ENCODE measurements at places on chromosomes 1 and 21.
A peak's percentile ranks its signal among the peaks of the same experiment; 100 is the strongest.

GRCh38 chr1:45177452-45177851 lies 29.0 kb downstream of the ZSWIM5 start:
- DNase-seq: no peak

DNA sequence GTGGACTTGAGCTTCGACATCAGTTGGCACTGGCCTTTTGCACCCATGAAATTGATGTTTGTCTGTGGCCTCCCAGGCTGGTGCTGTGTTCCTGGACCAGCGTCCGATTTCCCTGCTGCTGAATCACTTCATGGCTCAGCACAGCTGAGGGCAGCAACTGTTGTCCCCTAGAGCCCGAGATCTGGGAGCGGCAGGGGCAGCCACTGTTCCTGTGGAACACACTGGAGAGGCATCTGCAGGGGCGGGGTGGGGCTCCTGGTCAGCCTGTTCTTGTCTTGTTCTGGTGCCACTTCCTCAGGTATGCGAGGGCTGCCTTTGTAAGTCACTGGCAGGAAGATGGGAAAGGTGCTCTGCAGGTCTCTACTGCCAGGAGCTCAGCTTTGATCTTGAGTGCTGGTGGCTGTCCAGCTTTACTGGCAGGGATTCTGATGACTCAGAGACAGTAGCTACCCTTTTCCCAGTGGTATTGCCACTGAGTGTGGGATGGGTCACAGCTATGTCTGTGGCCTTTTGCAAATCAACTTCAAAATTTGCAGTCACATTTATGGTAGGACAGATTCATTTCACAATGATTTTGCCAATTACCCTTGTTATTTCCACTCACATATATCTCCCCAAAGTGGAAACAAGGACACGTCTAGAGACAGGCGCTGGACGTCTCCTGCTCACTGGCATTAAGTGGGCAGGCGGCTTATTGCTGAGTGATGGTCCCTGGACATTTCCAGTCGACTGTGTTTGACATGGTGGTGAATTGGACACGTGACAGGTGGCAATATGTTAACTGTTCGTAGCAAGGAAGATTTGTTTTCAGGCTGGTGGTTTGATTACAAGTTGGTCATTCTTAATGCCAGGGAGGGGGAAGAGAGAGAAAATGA lies 15.3 kb downstream of the AGPAT3 start:
- DNase-seq: no peak

DNA sequence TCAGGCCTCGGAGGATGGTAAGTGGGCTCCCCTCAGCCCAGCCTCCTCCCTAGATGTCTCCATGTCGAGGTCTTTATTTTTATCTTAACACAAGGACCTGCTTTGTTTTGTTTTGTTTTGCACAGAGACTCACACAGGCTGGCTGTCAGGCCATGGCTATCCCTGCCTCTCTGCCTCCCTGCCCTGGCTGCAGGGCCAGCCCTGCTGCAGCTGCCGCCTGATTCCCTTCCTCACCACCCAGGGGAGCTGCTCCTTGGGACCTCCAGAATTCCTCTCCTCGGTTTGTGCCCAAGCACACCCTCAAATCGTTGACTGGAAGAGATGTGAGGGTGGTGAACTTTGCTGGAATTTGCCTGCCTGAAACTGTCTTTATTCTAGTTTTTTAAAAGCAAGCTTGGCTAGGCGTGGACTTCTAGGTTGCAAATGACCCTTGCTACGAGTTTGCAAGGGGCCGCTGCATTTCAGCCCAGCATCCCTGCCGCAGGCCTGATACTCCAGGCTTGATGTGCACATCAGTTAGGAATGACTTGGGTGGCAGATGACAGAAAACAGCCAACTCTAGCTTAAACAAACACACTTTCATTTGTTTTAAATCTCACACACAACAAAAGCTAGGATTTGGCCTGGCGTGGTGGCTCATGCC lies 37.1 kb downstream of the WNT9A start:
- DNase-seq: no peak

DNA sequence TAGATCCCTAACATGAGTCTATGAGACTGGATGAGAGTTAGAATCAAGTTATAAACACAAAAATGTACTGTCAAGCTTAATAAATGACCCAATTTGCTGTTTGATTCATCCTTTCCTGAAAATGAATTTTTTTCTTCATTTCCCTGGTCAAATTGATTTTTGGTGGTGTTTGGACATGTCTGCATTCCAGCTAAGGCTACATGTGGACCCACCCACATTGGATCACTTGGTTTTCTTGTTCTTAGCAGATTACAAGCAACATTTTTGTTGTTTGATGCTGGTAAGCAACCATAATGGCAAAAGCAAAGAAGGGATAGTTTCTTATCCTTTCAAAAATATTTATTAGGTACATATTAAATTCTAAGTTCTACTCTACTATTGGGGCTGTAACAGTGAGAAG lies 181.1 kb downstream of the NEK7 start:
- no peak for DNase-seq

GRCh38 chr1:34356853-34357252 lies 180.1 kb downstream of the C1orf94 start:
- no peak for DNase-seq

GRCh38 chr1:5466487-5466886 lies 525.7 kb downstream of the NPHP4 start:
- no peak for DNase-seq

- DNase-seq: no peak
These were observed 360.1 kb upstream of the BEND5 start for GRCh38 chr1:49136738-49137251.

DNA sequence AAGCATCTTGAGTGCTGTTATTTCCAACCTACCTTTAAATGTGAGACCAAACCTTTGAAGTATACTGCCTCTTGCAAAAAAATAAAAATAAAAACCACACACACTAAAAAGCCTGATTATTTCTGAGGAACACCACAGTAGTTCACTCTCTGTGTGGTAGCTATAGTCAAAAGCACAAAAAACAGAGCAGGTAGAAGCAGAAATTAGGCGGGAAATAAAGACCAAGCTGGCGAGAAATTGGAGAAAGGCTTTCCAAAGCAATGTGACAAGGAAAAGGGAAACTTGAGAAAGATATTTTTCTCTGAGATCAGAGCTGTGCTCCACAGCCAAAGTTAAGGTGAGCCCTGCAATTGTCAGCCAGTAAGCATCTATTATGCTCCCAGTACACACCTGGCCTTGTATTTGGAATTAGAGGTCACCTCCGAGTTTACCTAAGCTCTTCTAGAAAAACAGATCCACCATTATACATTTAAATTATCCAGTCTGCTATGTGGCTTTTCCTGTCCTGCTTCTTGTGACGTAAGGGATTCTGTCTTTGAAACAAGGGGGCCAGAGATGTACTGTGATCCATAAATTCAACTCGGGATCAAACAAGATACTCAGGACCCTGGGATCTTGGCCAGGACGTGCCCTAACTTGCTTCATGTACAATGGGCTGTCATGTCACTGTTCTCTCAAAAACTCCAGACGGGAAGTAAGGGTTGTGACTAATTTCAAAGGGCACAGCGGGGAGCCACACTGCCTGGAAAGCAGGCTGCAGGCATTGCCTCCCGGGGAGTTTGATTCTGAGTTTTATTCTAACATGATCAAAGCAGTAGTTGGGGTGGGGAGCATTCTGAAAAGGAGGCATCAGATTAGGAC lies 39.8 kb upstream of the RAB4A start:
- DNase-seq: no peak

DNA sequence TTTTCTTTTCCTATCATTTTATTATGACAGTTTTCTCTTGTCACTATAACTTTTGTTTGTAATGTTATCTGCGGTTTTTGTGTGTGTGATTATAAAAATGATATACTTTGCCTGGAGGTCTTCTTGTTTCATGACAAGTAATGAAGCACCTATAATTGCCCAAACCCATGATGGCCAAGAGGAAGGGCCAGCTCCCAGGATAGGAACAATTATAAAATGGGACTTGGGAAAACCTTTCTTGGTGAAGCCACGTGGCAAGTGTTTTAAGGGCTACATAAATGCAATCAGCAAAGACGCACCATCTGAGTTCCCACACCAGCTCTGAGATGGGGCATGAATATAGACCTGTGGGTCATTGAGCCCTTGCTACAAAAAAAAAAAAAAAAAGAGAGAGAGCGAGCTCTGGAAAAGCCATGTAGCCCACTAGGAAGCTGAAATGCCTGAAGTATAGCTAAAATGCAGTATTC lies 462.6 kb upstream of the RUNX1 start:
- no peak for DNase-seq

GRCh38 chr1:165581926-165582325 lies 38.1 kb downstream of the LRRC52 start:
- no peak for DNase-seq

GRCh38 chr1:1419363-1419812 lies 1.7 kb downstream of the ANKRD65 start:
- no peak for DNase-seq

DNA sequence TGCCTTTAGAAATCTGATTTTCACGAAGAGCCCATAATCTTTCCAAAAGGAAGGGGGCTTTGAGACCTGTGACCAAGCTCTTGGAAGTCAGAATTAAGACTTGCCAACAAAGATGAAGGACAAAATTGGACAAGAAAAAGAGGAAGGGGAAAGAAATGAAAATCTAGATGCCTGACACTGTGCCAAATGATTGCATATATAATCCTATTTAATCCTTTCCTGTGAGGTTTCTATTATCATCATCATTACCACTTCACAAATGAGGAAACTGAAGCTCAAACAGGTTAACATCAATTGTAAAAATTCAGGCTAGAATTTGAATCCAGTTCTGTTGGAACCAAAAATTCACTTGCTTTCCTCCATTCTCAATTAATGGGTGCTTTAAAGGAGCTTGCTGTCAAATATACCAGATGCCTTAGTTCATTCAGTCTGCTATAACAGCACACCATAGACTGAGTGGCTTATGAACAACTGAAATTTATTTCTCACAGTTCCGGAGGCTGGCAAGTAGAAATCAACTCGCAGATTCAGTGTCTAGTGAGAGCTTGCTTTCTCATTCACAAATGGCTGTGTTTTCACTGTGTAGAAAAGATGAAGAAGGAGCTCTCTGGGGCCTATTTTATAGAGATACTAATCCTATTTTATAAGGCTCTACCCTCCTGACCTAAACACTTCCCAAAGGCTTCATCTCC lies 197.5 kb upstream of the ST6GALNAC5 start:
- no peak for DNase-seq

GRCh38 chr1:159999204-159999603 lies 32.6 kb downstream of the PIGM start:
- DNase-seq: no peak

DNA sequence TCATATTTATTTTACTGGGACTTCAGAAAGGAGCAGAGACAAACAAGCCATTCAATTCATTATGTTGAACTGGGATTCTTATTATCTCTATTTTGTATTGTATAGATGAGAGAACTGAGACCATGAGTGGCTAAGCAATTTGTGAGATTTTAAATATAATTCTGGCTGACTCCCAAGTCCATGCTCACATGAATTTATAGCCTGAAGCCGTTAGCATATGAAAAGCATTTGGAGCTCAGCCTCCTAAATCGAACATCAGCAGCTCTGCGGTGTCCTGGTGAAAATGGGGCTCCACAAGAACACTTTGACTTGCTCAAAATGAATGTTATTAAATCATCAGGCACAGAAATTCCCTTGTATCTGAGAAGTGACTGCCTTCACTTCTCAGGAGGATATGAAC lies 96.8 kb upstream of the DPT start:
- no peak for DNase-seq

- DNase-seq: no peak
These were observed 7.2 kb upstream of the MAP10 start for GRCh38 chr1:232797856-232798510.

DNA sequence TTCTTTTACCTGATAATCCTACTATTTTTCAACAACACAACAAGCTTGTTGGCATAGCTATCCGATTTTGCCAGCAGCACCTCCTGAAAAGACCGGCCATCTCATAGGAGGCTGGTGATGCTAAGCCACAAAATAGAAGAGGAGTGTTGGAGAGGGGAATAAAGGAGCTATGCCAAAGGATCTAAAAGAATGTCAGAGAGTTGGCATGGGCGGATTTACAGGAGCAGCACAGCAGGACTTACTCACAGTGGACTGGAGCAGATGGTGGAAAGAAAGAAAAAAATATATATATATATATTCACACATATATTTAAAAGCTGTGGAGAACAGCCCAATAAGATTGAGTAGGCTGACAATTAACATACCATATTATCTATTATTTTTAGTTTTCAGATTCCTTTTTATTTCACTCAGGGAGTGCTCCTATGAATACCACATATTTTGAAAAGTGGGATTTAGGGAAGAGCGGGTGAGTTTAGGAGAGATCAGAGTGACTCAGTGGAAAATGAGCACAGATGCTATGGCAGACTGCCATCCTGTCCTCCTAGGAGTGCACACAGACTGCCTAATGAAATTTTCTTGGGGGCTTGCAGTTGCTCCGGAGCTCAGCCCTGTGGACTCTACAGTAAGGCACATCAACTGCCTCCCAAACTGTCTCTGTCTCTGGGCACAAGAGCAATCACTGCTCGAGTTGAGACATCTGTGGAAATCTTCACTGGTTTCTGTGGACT lies 394.4 kb upstream of the CHRM3 start:
- DNase-seq: no peak

DNA sequence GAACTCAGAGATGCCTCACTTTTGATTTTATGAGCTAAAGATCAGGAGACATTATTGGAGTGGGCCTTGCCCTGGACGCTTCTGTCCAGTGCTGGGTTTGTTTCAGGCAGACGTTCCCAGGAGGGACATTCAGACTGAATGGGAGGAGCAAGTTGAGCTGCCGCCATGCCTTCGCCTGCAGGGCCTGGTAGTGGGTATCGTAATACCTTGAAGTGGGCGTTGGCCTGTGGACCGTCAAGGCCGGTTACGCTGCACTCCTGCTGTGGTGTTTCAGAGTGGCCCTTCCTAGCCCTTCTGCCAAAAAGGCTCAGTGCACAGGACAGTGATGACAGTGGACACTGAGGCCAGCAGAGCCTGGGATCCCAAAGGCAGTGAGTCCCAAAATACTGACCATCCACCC lies 1.6 kb downstream of the FAM3B start:
- no peak for DNase-seq

DNA sequence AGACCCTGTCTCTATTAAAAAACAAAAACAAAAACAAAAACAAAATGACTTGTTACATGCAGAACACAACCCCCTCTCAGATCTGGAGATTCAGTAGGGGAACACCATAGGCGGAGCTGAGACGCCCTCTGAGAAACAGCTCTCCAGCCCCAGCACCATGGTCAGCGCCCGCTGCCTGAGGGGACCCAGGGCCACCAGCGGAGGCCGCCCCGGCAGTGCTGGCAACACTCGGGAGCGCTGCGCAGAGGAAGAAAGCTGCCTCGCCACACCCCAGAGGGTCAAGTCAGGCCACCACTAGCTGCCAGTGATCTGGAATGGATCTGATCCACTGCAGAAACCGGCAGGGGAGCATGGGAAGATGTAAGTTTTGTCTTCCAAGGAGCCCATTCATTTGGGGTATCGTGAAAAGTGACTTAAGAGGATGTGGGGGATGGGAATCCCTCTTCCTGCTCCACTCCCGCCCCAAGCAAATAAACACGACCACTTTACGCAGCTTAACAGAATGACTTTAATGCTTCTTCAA lies 3.1 kb downstream of the ACTA1 start:
- DNase-seq: peak; percentile 53

GRCh38 chr1:110714374-110714995 lies 39.7 kb upstream of the KCNA3 start:
- no peak for DNase-seq

GRCh38 chr1:29639741-29640427 lies 403.6 kb downstream of the PTPRU start:
- no peak for DNase-seq
